ENCODE measurements at places on chromosomes 13 and 19.

- DNase-seq, result no peak
These were observed 43.7 kb upstream of the SLC15A1 start for GRCh38 chr13:98796191-98796590.

- no peak for DNase-seq
These were observed 46.8 kb upstream of the FNDC3A start for GRCh38 chr13:48928757-48929430.

- DNase-seq, result no peak
These were observed 436.4 kb downstream of the RFC3 start for GRCh38 chr13:34254366-34254765.

DNA sequence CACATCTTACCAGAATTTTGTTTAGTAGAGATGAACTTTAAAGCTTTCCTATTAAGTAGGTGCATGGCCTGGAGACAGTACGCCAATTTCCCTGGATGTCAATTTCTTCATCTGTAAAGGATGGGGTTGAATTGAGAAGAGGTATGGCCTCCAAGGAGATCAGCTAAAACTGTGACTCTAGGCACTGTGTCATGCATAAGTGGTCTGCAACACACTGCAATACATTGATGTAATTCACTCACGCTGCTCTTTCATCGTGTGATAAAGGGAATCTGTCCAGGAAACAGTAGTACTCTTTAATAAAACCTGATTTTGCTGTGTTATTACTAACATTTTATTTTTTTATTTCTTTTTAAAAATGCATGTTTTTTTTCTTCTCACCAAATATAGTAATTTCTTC lies 795.8 kb downstream of the DIAPH3 start:
- no peak for DNase-seq

Measured in NCI-H524 treated with DMSO at 0.1 percent for 48 hours (cell line).